ENCODE measurements at places on chromosomes 11 and 22.

- no peak for DNase-seq
These were observed 4.9 kb downstream of the GNG3 start for GRCh38 chr11:62712276-62712812.

GRCh38 chr22:39988386-39989114 lies 6.2 kb upstream of the FAM83F start:
- DNase-seq = no peak

GRCh38 chr11:64119700-64120099 lies 46.2 kb downstream of the MACROD1 start:
- no peak for DNase-seq

DNA sequence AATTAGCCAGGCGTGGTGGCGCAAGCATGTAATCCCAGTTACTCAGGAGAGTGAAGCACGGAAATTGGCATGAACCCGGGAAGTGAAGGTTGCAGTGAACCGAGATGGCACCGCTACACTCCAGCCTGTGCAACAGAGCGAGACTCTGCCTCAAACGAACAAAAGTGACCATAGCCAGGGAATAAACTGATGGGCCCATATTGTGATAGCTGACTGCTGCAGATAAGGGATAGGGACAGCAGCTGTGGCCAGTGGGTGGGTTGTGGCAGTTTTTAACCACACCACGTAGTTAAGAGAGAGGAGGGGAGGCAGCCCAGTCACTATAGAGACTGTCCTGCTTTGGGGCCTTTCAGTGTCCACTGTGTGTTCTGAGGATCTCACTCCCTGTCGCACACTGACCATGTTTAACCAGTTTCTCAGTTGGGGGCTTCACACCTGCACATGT lies 58.9 kb downstream of the PISD start:
- DNase-seq = no peak

GRCh38 chr11:131423688-131424087 lies 53.3 kb downstream of the NTM start:
- DNase-seq = no peak

GRCh38 chr22:20885557-20886323 lies 26.9 kb downstream of the SNAP29 start:
- no peak for DNase-seq

All from GM12864 (cell line).